B cell (primary cell): ENCODE measurements at places on chromosomes 12 and 14. TPM values are rescaled to one million over a fixed set of nuclear protein-coding genes. Genes with fewer than 3 reads are reported as not detected.
A peak's percentile ranks its signal among the peaks of the same experiment; 100 is the strongest.

LRRC10 gene
- polyA plus RNA-seq = not detected in 2 replicates

PKP2 gene
- polyA plus RNA-seq = not detected in 2 replicates

ATN1 gene
- polyA plus RNA-seq = 21.0 and 22.2 TPM in 2 replicates

TMEM229B gene
- polyA plus RNA-seq = 4.9 and 8.2 TPM in 2 replicates

DEPDC4 gene
- 1.8 and 3.1 TPM in 2 replicates for polyA plus RNA-seq

GZMB gene
- 0.88 and 1.3 TPM in 2 replicates for polyA plus RNA-seq

GPR84 gene
- polyA plus RNA-seq = 0.16 and 0.46 TPM in 2 replicates

GRIP1 gene
- 0.12 and 0.22 TPM in 2 replicates for polyA plus RNA-seq

IL22 gene
- polyA plus RNA-seq = not detected in 2 replicates

ESPL1 gene
- 0.88 and 1.1 TPM in 2 replicates for polyA plus RNA-seq

GRCh38 chr12:851913-852312 lies 97.6 kb downstream of the RAD52 start:
- no peak overlapping the region for H3K4me3 ChIP-seq
- DNase-seq = no peak
- H3K27ac ChIP-seq = no peak overlapping the region
- no peaks in the 10 kb centered on the region for H3K4me1 ChIP-seq
- H3K27me3 ChIP-seq = no peaks in the 10 kb centered on the region

GRCh38 chr12:67758521-67758920 lies 110.0 kb downstream of the DYRK2 start:
- no peaks in the 10 kb centered on the region for H3K36me3 ChIP-seq
- H3K27me3 ChIP-seq = no peaks in the 10 kb centered on the region
- H3K4me1 ChIP-seq = peaks cover 23% of the 10 kb centered on the region

- DNase-seq = no peak
- peak overlapping the region; percentile 39 for H3K27ac ChIP-seq
- H3K36me3 ChIP-seq = peaks cover 1% of the 10 kb centered on the region
- peaks cover 44% of the 10 kb centered on the region for H3K4me1 ChIP-seq
- H3K4me3 ChIP-seq = no peak overlapping the region
These were observed 1.6 kb downstream of the KLHL28 start for GRCh38 chr14:44960146-44960545.

GRCh38 chr14:99950181-99950580 lies 115.0 kb upstream of the EVL start:
- no peaks in the 10 kb centered on the region for H3K36me3 ChIP-seq
- no peak for DNase-seq
- H3K4me3 ChIP-seq = no peak overlapping the region
- peaks cover 10% of the 10 kb centered on the region for H3K4me1 ChIP-seq
- H3K27ac ChIP-seq = no peak overlapping the region
- H3K27me3 ChIP-seq = peaks cover 4% of the 10 kb centered on the region

- no peaks in the 10 kb centered on the region for H3K4me1 ChIP-seq
- H3K36me3 ChIP-seq = no peaks in the 10 kb centered on the region
- DNase-seq = no peak
- no peaks in the 10 kb centered on the region for H3K27me3 ChIP-seq
- no peak overlapping the region for H3K27ac ChIP-seq
These were observed 383.1 kb downstream of the EGLN3 start for GRCh38 chr14:33567731-33568130.

- no peak overlapping the region for H3K27ac ChIP-seq
- no peaks in the 10 kb centered on the region for H3K27me3 ChIP-seq
- no peak overlapping the region for H3K4me3 ChIP-seq
- peaks cover 15% of the 10 kb centered on the region for H3K4me1 ChIP-seq
- H3K36me3 ChIP-seq = no peaks in the 10 kb centered on the region
These were observed 4.4 kb upstream of the YY1 start for GRCh38 chr14:100234511-100234910.

- H3K4me3 ChIP-seq = no peak overlapping the region
- no peaks in the 10 kb centered on the region for H3K4me1 ChIP-seq
- DNase-seq = no peak
- H3K27ac ChIP-seq = no peak overlapping the region
These were observed 85.4 kb upstream of the CRY1 start for GRCh38 chr12:107178776-107179175.

DNA sequence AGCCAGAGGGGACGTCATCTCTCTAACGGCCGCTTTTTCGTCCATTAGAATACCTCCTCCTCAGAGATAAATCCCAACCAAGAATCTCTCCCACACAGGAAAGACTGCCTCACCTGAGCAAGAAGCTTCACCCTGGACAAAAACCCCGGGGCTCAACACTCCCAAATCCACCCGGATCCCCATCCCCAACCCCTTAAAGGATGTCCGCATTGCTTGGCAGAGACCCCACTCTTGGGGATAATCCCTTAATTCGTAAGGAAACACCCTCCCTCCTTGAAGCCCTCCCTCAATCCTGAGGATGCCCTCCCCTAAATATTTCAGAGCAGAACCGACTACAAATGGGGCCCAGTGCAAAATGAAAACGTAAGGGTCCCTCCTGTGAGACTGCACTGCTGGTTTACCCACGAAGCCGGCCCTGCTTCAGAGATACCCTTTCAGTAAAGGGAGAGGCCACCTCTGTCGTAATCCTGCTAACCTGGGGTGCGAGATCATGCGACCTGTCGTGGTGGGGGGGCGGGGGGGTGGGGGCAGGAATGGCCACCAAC lies 655 bp upstream of the DYNLL1 start:
- H3K4me1 ChIP-seq = peaks cover 17% of the 10 kb centered on the region
- peak overlapping the region; percentile 30 for H3K27ac ChIP-seq
- no peaks in the 10 kb centered on the region for H3K36me3 ChIP-seq
- no peak for DNase-seq
- H3K4me3 ChIP-seq = peak overlapping the region; percentile 90

- H3K4me3 ChIP-seq = no peak overlapping the region
- H3K27ac ChIP-seq = no peak overlapping the region
- no peak for DNase-seq
- no peaks in the 10 kb centered on the region for H3K27me3 ChIP-seq
These were observed 180.3 kb upstream of the VASH1 start for GRCh38 chr14:76580967-76581366.

DNA sequence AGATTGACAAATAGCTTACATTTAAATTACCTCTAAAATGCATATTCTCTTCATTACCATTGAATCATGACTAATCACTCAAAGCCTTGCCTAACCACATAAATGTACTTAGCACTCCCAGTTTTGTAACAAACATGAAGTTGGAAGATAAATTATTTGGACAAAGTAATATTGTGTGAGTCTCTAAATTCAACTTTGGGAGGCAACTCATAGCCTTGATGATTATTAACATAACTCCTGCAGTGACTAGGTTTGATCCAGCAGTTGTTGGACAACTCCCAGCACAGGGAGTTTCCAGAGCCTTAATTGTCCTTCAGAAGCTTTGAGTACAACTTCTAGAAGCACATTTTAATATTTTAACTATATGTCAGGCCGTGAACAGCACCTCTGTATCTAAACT lies 153.4 kb upstream of the PDZRN4 start:
- no peaks in the 10 kb centered on the region for H3K4me1 ChIP-seq
- H3K36me3 ChIP-seq = no peaks in the 10 kb centered on the region
- H3K4me3 ChIP-seq = no peak overlapping the region

- no peaks in the 10 kb centered on the region for H3K27me3 ChIP-seq
- H3K4me3 ChIP-seq = no peak overlapping the region
- no peak overlapping the region for H3K27ac ChIP-seq
- no peak for DNase-seq
- no peaks in the 10 kb centered on the region for H3K36me3 ChIP-seq
- no peaks in the 10 kb centered on the region for H3K4me1 ChIP-seq
These were observed 72.1 kb downstream of the PHLDA1 start for GRCh38 chr12:75959506-75959905.

GRCh38 chr12:10715491-10715890 lies 7.6 kb downstream of the YBX3 start:
- peaks cover 3% of the 10 kb centered on the region for H3K4me1 ChIP-seq
- H3K4me3 ChIP-seq = no peak overlapping the region
- no peak overlapping the region for H3K27ac ChIP-seq
- peaks cover 28% of the 10 kb centered on the region for H3K36me3 ChIP-seq

DNA sequence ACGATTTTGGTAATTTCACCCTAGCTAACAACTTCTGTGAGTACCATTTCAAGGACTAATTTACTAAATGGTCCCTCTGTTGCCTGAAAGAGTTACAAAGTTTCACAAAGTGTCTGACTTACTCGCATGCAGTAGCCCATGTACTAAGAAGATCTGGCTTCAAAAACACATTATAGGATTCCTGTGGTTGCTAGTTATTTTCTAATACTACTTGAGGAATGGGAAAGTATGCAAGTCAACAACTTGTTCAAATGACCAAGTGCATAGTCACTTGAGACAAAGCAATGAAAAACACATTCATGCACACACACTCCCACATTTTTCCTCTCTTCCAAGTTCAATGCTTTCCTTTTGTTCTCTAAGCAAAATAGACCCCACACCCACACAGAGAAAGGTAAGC lies 219.7 kb upstream of the TMPO start:
- no peaks in the 10 kb centered on the region for H3K36me3 ChIP-seq
- H3K27me3 ChIP-seq = no peaks in the 10 kb centered on the region
- H3K4me1 ChIP-seq = no peaks in the 10 kb centered on the region
- H3K4me3 ChIP-seq = no peak overlapping the region
- no peak overlapping the region for H3K27ac ChIP-seq

DNA sequence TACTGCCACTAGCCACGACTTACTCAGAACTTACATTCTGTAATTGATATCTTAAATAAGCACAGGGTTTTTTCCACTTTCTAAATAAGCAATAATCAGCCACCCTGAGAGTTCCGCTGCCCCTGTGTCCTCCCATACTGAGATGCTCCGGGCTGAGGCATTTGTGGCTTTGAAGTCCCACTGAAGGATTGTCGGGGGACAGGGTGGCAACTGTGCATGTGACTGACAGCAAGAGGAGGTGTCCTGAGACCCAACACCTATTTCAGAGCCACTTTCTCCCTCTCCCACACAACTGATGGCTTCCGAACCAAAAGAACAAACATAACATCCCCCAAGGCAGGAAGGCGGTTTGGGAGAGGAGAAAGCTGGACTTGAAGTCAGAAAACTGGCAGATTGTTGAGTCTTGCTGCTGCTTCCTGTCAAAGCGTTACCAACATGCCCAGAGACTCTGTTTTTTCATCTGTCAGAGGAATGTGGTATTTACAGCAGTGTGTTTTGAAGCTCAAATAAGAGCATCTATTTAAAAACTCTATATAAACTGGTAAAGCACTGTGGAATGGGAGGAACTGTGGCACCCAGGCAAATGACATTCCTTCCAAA lies 157.9 kb upstream of the FKBP4 start:
- H3K4me1 ChIP-seq = no peaks in the 10 kb centered on the region
- no peaks in the 10 kb centered on the region for H3K27me3 ChIP-seq
- no peak overlapping the region for H3K4me3 ChIP-seq
- H3K36me3 ChIP-seq = no peaks in the 10 kb centered on the region
- H3K27ac ChIP-seq = no peak overlapping the region

DNA sequence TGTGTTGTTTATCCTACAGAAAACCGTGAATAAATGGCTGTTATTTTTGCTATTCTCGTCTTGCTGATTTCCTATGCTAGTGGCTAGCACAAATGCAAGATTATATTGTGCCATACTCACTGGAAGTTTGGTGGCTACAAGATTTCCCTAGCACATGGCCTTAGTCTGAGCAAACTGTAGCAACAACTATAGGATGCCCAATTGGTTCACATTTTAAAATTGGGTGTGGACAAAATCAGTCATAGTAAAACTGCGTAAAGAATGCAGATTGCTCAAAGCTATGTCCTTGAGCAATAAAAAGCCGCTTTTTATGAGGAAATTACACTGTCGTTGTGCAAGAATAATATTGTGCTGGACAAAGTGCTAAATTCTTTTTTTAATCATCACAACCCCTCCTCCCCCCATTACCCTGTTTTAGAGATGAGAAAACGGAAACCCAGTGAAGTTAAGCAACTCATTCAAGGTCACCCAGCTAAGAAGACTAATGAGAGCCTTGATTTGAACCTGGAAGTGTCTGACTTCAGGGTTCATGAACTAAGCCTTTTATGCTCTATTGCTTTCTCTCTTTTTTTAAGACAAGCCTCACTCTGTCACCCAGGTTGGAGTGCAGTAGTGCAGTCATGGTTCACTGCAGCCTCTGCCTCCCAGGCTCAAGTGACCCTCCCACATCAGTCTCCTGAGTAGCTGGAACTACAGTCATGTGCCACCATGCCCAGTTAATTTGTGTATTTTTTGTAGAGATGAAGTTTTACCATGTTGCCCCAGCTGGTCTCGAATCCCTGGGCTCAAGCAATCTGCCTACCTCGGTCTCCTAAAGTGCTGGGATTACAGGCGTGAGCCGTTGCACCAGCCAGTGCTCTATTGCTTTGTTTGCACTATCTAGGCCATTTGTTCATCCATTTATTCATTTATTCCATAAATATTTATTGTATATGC lies 73.6 kb downstream of the SRGAP1 start:
- H3K27ac ChIP-seq = no peak overlapping the region
- H3K27me3 ChIP-seq = no peaks in the 10 kb centered on the region
- H3K4me3 ChIP-seq = no peak overlapping the region
- no peaks in the 10 kb centered on the region for H3K36me3 ChIP-seq
- H3K4me1 ChIP-seq = peaks cover 3% of the 10 kb centered on the region

DNA sequence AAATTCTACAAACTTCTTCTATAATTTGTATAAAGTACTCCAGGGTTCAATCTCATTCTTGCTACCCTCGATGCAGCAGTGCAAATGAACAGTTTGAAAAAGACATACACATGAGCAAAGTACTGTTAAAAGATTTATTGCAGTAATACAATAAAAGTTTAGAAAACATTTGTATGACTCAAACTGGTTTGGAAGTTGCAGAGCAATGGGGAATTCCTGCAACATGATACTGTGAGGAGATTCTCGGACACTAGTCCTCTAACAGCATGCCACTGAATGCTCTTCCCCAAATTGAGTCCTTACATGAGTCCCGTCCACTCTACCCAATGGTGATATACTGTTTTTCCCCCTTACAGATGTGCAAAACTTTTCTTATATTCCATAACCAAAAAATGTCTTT lies 45.4 kb downstream of the ATG14 start:
- H3K4me1 ChIP-seq = no peaks in the 10 kb centered on the region
- DNase-seq = no peak
- no peaks in the 10 kb centered on the region for H3K27me3 ChIP-seq
- H3K27ac ChIP-seq = no peak overlapping the region
- H3K4me3 ChIP-seq = no peak overlapping the region

DNA sequence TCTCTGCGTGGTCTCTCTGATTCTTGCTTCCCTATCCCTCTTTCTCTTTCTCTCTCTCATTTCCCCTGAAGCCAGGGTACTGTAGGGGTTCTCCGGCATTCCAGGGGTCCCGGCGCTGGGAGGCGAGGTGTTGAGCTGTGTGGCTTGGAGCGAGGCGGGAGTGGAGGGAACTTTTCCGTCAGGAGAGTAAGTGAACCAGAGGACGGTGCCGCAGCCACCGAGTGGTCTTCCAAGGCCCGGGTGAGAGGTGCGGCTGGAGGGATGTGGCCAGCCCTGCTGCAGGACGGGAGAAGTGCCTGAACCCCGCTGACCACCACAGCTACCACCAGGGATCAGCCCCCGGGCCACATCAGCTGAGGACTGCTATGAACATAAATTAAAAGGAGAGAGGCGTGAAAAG lies 68.2 kb upstream of the FAM181A start:
- no peaks in the 10 kb centered on the region for H3K36me3 ChIP-seq
- no peaks in the 10 kb centered on the region for H3K27me3 ChIP-seq
- H3K4me3 ChIP-seq = no peak overlapping the region
- no peak overlapping the region for H3K27ac ChIP-seq
- DNase-seq = no peak

GRCh38 chr12:78562368-78563205 lies 302.0 kb upstream of the SYT1 start:
- no peaks in the 10 kb centered on the region for H3K4me1 ChIP-seq
- no peaks in the 10 kb centered on the region for H3K27me3 ChIP-seq
- no peaks in the 10 kb centered on the region for H3K36me3 ChIP-seq
